ENCODE measurements at places on chromosomes 3 and 15.
A peak's percentile ranks its signal among the peaks of the same experiment; 100 is the strongest.

- no peak for DNase-seq
Observed at GRCh38 chr15:90412356-90413194, 24.5 kb downstream of the IQGAP1 start.

DNA sequence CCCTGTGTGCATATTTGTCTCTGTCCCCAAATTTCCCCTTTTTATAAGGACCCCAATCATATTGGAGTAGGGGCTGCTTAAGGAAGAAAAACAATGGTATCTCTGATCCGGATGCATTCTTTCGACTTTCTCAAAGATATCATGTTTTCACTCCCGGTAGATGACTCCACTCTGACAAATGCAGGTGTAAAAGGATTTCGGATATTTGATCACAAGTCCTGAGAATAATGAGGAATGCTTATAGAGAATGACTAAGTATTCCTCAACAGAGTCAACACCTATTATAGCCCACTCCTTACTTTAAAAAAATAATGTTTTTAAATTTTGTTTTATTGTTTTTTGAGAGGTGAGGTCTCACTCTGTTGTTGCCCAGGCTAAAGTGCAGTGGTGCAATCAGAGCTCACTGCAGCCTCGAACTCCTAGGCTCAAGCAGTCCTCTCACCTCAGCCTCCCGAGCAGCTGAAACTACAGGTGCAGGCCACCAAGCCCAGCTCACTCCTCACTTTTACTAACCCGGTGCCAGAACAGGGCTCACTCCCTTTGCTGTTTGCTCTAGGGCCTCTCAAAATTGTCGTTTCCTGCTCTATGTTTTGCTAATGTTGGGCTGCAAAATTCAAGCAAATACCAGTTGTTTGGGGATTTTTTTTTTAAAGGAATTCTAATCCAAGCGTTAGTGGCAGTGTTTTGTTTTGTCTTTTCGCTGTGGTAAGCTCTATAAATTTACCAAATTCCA lies 24.6 kb downstream of the COL8A1 start:
- no peak for DNase-seq

GRCh38 chr15:60673918-60674558 lies 195.1 kb upstream of the ICE2 start:
- DNase-seq: peak; percentile 89

GRCh38 chr3:184676927-184677326 lies 34.9 kb downstream of the MAGEF1 start:
- DNase-seq: no peak

DNA sequence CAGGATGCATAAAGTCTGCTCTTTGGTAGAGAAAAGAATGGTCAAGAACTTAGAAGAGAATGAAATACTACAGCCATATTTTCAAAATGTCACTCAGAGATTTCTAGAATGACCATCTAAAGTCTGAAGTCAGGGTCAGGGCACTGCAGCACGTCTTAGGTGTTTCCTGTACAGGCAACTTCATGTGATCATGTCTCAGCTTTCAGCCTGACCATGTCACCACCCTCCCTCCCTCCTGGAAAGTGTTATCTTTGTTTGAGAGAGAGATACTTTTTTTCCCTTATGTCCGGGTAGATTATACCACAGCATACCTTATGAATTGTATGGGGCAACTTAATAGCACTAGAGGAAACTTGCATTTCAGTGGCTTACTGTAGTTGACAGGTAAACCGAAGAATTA lies 558.0 kb upstream of the TGFBR2 start:
- no peak for DNase-seq

DNA sequence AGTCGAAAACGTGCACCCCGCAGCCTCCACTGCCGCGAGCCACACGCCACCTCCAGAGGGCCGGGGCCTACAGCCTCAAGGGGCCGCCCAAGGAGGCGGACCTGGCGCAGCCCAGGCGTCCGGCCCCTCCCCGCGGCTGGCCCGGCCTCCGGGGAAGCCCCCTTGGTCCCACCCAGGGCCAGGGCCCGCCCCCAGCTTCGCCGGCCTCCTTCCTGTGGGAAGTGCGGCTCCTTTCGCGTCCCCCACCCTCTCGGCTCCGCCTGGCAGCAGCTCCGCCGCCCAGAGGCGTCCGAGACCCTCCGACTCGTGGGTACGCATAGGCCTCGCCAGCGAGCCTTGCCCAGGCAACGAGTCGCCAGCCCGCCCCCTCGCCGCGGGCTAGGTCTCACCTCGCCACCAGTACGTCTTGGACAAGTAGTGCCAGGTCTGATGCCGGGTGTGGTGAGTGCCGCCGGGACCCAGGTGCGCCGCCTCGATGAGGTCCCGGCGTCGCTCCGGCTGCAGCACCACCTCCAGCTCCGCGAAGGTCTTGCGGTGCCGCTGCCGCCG lies 642 bp downstream of the ZBTB11 start:
- peak; percentile 69 for DNase-seq

- DNase-seq: no peak
Observed at GRCh38 chr3:126049289-126050049, 34.5 kb downstream of the SLC41A3 start.

DNA sequence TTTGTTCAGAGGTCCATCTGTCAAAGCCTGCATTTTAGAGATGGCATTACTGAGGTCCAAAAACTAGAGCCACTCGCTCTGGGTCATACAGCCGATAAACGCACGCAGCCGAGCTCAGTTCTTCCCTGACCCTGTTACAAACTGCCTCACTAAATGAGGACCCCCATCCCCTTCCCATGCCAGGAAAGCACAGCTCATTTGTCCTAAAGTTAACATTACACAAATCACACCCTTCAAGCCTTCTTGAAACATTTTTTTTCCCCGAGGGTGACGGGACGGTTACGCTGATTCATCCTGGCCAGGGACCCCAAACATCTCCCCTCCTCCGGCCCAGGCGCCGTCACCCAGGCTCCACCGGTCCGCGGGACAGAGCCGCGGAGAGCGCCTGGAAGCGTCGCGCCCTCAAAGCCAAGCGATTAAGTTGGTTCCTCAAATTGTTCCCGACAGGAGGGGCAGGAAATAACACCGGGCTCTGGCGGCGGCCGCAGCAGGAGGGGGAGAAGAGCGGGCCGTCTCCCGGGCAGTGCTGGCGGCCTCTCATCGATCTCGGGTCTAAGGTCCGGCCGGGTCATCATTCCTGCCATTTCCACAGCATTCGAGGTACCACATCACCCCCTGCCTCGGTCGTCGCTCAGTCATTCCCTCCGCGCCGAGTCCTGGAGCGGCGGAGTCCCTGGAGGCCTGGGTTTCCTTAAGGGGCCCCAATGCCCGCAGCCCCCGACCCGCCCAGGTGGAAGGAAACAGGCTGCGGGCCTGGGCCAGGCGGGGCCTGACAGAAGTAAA lies 619 bp upstream of the CMTM8 start:
- no peak for DNase-seq

GRCh38 chr3:53161450-53161819 lies 426 bp downstream of the PRKCD start:
- DNase-seq: no peak

DNA sequence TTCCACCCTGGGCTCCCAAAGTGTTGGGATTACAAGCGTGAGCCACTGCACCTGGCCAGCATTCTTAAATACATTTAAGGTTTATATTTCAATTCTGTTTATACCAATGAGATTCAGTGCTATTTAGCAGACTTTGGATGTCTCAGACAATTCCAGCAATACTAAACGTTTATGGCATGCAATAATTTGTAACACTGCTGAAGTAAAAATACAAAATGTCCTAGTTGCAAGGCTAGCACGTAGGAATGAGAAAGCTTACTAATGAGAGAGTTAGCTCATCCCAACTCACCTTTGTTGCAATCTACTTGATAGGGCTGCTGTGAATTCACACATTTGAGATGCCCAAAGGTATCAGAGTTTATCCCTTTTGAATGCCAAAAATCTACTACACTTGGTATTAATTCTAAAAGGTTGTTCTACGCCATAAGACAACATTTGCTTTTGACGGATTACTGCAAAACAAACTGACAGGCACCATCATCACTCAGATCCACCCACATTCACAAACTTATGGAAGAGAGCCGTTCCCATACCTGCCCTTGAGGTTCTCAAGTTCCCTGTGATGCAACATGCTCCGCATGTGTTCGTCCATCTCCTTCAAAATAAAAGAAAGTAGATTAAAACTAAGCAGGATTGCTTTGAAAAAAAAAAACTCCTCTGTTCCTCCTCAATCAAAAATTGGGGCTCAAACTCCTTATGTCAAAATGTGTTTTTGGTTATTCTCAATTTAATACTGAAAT lies 25.3 kb downstream of the ZNF106 start:
- DNase-seq: no peak

Measured in kidney epithelial cell (primary cell).